Hematopoietic multipotent progenitor cell treated with erythropoietin and hydrocortisone succinate and interleukin-3 and kit ligand, for 4 days (in vitro differentiated cells): ENCODE measurements at places on chromosomes 12 and 14.

- no peak for DNase-seq
Measured at GRCh38 chr14:66641861-66642635, 134.1 kb downstream of the GPHN start.

DNA sequence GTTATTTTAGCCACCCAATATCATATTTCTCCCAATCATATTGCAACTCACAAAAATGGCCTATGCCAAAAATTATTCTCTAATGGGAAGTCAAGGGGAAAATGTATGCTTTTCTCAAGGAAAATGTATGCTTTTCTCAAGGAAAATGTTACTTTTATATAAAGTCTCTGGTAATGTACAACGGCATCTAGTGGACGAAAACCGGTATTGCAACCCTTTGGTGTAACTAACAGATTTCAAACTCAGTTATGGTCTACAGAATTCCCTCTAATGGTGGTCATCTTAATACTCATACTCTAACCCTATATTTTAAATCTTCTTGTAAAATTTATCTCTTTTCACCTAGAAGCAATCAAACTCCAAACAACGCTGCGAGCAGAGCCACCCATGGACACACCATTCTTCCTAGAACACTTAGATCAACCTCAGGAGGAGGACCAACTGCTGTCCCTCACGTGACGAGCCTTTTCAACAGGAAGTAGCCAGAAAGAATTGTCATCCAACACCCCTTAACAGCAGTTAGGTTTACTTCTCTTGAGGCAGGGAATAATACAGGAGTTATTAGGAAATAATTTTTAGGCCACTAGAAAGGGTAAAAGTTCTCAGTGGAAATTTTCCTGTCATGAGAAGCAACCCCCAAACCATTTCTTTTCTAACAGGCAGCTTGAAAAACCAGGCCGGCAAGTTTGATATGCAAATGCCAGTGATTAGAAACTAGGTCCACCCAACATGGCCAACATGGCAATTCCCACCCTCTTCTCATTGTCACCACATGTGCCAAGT, 20.1 kb downstream of the APOBEC1 start:
- DNase-seq: peak; percentile 73

DNA sequence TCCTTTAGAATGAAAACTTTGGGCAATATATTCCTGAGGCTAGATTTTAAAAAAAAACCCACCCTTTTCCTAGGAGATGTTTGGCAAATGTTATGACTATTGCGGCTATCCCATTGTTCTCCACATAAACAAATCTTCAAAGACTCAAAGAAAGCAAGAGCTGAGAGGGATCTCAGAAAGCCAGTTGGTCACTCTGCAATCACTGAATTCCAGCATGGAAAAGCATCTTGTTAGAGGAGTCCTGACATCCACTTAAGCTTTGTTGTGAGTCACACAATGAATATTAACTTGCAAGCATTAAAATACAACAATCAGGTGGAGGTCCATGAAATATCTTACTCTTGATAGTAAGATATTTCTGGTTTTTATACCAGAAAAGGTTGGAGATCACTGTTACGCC, 11.0 kb upstream of the PTPRB start:
- DNase-seq: no peak

DNA sequence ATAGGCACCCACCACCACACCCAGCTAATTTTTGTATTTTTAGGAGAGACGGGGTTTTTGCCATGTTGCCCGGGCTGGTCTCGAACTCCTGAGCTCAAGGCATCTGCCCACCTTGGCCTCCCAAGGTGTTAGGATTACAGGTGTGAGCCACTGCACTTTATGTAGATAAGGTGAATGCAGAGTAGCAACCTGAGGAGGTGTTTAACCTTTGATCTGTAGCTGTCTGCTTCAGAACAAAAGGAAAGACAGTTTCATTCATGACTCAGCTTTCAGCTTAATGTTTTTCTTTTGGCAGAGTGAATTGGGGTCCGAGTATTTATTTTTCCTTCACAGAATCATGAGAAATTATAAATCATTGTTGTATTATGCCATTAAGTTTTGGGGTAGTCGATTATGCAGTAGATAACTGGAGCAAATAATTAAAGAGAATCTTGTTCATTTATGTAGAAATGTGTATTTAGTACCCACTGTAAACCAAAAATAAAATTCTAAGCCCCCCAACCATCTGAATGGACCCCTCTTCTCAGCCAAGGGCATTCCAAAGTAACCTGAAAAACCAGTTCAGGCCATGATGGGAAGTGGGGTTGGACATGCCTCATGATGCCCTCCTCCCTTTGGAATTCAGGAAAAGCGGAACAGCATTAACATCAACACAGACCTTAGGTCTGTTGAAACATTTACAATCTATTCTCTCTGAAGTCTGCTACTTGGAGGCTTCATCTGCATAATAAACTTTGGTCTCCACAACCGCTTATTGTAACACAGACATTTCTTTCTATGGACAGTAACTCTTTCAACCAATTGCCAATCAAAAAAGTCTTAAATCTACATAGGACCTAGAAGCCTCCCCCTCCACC, 10.7 kb upstream of the STX2 start:
- no peak for DNase-seq

DNA sequence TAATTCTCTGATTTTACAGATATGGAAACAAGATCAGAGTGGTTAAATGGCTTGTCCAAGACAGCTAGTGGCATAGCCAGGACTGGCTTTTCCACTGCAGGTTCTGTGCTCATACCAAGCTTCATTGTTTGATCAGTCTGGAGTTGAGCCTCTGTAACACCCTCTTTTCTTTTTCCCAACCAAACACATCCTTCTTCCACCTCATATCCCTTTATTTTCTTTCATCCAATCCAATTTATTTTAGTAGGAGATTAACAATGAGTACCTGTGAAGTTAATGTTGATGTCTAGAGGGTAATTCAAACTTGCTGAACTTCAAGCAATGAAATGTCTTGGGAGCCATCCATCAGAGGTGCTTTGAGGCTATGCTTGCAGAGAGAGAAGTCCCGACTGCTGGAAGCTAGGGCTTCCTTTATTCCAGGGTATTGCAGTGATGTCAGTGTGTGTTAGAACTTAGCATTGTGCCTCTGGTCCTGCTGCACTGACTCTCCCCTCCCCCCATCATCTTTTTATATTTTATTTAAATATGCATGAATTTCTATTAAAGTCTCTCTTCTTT, 452.1 kb upstream of the PDE3A start:
- no peak for DNase-seq

DNA sequence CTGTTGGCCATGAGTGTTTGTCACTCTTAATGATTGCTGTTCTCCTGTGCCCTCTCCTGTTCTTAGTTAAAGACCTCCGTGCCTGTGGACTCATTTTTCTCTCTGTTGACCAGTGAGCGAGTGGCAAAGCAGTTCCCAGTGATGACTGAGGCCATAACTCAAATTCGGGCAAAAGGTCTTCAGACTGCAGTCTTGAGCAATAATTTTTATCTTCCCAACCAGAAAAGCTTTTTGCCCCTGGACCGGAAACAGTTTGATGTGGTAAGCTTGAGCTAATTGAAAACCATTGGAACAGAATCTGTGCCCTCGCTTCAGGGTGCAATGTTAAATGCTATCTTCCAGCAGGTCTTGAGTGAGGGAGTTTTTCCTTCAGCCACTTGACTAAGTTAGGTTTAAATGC, 19.8 kb downstream of the ACAD10 start:
- DNase-seq: peak; percentile 74
